ENCODE measurements at places on chromosomes 6 and 20.

GRCh38 chr6:93779086-93779841, 359.9 kb upstream of the EPHA7 start:
- no peak for DNase-seq

GRCh38 chr6:170008294-170008785, 256.9 kb downstream of the ERMARD start:
- DNase-seq: no peak

DNA sequence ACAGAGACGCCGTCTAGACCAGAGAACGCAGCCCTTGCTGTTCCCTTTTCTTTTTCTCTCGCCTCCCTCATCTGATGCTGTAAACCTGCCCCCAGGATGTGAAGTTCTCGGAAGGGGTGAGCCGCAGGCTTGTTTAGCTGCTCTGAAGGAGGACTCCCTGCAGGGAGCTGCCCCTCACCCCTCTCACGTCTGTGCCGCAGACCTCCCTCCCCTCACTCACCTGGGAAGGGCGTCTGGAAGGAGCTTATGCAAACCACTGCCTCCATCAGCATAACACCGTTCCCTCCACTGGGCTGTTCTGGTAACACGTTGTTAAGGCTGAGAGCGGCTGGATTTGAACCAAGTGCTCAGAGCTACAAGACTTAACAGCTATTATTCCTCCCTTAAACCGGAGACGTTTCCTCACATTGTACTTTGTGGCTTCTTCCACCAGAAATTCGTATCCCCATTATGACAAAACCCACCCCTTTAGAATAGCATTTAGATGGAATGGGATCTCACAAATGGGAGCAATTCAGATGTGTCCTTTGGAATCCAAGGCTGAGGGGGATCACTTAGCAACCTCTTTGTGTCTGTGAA, 99.8 kb downstream of the SMOC2 start:
- DNase-seq: no peak

GRCh38 chr6:14501914-14502313, 384.3 kb downstream of the CD83 start:
- DNase-seq: no peak

DNA sequence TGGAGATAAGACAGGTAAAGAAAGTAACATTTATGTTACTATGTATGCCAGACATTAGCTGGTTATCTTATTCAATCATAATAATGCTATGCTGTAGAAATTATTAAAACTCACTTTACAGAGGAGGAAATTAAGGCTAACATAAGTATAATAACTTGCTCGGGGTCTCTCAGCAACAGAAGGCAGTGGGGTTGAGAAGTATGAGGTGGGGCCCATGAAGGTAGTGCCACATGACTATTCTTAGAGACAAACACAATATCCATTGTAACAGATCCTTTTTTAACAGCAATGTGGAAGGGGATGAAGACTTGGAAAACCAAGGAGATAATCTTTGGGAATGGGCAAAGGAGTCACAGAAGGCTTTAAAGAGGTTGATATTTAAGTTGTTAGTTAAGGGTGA, 11.5 kb downstream of the REV3L start:
- no peak for DNase-seq

- DNase-seq: no peak
These were observed 7.0 kb downstream of the PNPLA1 start for GRCh38 chr6:36276581-36277536.

DNA sequence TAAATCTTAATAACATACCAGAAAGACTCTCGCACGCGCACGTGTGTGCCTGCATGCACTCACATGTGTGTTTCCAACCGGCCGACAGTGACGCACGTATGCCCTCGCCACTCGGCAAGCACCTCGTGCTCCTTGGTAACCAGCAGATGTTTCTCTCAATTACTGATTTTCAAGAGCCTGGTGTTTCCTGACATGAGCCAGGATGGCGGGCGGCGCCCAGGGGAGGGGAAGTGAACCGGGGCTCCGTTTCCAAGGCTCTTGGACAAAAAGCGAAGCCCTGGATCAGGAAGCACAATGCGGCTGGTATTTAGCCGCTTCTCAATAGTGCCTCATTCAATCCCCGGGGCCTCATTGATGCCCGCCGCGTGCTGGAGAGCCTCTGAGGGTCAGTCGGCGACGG, 37.7 kb downstream of the PMEPA1 start:
- DNase-seq: no peak

GRCh38 chr6:107185391-107185970, 70.2 kb upstream of the BEND3 start:
- DNase-seq: no peak

GRCh38 chr20:60653111-60653845, 598.8 kb upstream of the CDH4 start:
- no peak for DNase-seq

GRCh38 chr6:3751077-3751729, at the start of gene PXDC1:
Gene PXDC1, minus strand, starts transcription at chr6:3751713. Its CDS starts 182 bp downstream, at chr6:3751531.
- no peak for DNase-seq

- DNase-seq: no peak
These were observed 476 bp downstream of the MEA1 start for GRCh38 chr6:43013097-43013842.

GRCh38 chr6:113598786-113599185, 258.4 kb upstream of the MARCKS start:
- no peak for DNase-seq

GRCh38 chr20:14700639-14700960, 363.2 kb upstream of the FLRT3 start:
- no peak for DNase-seq

DNA sequence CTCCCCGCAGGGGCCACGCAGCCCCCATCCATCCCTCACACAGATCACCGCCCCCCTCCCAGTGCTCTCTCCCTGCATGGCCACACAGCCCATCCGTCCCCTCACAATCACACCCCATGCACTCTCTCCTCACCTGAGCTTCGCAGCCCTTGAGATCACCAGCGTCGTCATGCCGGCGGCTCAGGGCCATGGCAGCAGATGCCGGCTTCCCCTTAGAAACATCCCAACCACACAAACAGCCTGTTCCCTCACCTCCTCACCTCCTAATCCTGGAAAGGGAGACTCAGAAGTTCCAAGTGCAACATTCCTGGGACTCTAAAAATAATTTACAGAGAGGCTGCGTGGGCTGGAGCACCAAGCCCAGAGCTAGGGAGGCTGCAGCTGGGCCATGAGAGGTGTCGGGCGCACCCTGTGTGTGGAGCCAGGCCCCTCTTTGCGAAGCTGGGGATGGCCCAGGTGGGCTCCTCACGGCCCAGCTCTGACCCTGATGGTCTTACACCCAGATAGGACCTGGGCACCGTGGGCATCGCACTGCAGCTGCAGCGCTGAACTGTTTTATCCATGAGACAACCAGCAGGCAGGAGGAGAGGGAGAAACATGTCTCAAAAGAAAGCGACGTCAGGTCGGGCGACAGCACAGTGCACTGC, 125.3 kb downstream of the DLL1 start:
- DNase-seq: no peak

DNA sequence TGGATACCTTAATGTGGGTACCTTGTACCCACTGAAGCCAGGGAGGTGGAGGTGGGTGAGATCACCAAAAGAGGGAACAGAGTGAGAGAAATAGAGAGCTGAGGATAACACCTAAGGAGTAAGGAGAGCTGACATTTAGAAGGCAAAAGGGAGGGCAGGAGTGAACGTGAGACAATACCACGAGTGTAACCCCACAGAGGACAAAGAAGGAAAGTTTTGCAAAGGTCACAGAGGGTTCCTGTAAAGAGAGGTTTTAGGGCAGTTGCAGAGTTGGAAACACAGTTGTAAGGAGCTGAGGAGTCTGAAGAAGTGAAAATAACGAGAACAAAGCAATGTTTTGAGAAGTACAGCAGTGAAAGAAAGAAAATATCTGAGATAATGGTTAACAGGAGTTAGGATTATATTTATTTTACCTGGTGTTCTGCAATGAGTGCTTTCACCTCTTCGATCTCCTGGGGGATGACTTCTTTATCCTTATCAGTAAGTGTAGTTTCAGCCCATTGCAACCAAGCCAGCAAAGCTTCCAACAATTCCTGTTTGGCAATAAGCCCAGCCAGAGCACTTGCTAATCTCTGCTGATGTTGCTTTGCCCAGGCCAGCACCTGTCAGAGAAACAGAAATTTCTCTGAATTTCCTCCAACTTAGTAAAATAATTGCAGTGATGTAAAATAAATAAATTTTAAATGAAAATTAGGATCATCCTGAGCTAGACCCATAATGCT, 166.8 kb downstream of the DST start:
- no peak for DNase-seq

- DNase-seq: no peak
These were observed 1503.2 kb downstream of the HACE1 start for GRCh38 chr6:103356531-103356930.

DNA sequence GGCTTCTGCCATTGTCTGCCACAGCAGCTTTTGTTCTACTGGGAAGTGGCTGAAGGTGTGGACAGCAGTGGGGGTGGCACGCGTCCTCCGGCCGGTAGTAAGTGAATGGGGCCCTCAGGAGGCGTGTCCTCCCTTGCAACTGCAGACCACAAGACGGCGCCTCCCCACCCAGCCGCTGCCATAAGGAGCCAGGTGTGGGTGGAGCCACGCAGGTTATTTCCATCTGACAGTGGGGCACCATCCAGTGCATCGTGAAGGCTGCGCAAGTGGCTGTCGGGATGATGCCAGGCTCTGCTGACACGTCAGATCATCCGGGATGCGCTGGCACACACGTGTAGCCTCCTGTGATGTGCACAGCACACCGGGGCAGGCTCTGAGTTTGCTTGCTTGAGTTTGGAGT, 379.7 kb downstream of the CDH4 start:
- no peak for DNase-seq

DNA sequence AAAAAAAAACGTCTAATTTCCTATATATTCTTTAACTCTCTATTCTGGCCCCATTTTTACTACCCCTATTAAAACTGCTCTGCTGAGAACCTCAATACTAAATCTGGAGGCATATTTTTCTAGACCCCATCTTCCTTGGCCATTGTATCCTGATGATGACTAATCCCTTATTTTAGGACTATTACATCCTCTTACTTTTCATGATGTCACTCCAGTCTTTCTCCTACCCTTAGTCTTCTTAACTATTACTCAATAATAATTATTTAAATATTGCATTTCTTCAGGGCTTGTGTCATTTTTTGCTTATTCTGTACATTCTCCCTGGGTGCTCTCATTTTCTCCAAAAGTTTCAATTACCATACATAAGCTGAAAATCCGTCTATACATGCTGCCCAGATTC, 6.4 kb downstream of the FBXO30 start:
- no peak for DNase-seq

DNA sequence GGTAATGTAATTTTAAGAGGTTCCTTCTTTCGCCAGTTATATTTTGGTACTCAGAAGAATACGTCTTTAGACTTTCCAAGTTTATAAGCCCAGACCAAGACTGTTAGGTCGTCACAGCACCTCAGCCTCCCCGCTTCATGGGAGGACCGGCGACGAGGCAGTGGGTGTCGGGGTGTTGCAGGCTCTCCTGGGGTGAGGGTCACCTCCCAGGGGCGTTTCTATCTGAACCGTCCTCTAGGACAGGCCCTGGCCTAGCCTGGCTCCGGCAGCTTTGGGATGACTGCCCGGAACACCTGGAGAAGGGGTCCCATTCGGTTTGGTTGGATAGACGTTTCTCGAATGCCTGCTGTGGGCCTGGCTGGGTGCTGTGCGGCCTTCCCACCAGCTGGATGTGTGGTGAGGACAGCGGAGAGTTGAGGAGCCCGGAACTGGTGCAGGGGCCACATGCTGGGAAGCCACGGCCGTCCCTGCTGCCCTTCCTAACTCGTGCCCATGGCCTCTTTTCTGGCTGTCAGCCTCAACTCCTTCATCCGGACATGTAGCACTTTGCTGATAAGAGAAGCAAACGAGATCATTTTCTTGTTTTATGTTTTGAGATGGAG, 1.1 kb downstream of the OSBPL2 start:
- no peak for DNase-seq

DNA sequence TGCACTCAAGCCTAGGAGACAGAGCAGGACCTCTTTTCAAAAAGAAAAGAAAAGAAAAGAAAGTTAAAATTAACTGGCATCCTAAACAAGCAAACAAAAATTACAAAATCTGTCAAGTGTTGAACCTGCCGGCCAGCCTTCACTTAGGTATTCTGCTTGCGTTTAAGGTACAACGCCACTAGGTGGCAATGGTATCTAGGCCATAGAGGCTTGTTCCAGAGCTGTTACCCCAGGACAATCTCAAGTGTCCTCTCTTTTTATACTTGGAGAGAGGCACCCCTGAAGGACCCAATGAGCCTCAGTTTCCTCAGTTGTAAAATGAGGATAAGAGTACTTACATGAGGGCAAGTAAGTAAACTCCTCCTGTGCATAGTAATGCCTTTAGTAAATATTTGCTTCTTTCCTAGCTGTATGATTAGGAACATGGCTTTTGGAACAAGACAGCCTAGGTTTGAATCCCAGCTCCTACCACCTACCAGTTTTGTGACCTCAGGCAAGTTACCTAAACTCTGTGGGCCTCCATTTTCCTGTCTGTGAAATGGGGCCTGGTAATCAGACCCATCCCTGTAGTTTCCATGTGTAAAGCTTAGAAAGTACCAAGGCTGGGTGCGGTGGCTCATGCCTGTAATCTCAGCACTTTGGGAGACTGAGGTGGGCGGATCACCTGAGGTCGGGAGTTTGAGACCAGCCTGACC, 5.8 kb upstream of the PACSIN1 start:
- DNase-seq: no peak

- no peak for DNase-seq
These were observed 356.0 kb downstream of the HDGFL1 start for GRCh38 chr6:22925304-22925835.

- no peak for DNase-seq
These were observed 46.9 kb downstream of the UST start for GRCh38 chr6:148793721-148794120.

DNA sequence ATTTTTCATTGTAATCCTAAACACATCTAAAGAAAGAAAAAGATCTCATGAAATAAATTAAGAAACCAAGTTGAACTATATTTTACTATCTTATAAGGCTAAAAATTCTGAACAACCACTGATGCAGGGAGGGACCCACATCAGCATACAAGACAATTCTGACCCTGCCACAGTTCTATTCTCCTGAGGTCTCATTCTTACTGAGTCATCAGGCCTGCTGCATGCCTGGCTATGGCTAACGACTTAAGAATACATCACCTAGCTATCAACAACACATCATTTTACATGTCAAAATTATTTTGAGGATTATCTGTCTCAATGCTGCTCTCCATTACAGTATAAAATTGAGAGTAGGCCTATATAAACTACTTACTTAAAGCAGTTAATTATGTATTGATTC, 52.9 kb downstream of the FBXL4 start:
- DNase-seq: no peak

- no peak for DNase-seq
These were observed 413.5 kb downstream of the CDC5L start for GRCh38 chr6:44800784-44801592.

GRCh38 chr20:38435555-38435939, 419 bp upstream of the SNHG17 start:
- no peak for DNase-seq

- no peak for DNase-seq
These were observed 37.9 kb downstream of the TRAM2 start for GRCh38 chr6:52538901-52539354.
